Right atrium auricular region (tissue), 2 donors: ENCODE measurements at places on chromosomes 2 and 18.

GRCh38 chr2:146158072-146158674 lies 1638.3 kb upstream of the ZEB2 start:
- DNase-seq: no peak

DNA sequence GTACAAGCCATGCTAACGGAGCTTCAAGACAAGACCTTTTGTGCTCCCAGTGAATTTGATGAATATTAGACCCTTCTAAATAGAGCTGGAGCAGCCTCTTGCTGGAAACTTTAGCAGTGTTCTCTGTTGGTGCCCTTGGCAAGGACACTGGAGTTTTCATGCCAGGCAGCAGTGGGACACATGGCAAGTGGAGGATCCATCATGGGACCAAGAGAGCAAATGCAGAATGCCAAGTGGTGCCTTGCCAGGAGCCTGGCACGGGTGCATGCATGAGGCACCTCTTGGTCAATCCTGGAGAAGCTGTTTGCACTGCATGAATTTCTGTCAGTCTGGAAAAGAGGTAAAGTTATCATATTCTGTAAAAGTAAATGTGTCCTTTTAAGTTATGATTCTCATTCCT lies 59.1 kb downstream of the NETO1 start:
- no peak for DNase-seq

GRCh38 chr18:37539236-37539635 lies 26.4 kb downstream of the CELF4 start:
- no peak for DNase-seq

DNA sequence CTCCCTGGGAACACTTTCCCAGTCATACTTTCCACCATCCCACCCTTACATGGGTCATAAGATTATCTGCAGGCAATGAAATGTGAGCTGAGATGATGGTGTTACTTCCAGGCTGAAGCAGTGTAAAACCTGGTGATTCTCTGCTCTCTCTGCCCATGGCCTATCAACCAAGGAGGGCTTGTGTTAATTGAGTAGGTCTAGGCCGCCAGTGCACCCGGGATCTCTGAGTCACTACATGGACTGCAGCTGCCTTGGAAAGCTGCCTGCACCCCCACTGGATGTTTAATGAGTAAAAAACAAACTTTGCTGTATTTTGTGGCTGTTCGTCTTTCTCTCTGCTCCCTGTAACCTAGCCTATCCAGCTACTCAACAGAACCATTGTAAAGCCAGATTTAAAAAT lies 451.7 kb upstream of the SMIM21 start:
- DNase-seq: no peak

- DNase-seq: no peak
These were observed 295.2 kb downstream of the NCKAP5 start for GRCh38 chr2:133273031-133273430.

DNA sequence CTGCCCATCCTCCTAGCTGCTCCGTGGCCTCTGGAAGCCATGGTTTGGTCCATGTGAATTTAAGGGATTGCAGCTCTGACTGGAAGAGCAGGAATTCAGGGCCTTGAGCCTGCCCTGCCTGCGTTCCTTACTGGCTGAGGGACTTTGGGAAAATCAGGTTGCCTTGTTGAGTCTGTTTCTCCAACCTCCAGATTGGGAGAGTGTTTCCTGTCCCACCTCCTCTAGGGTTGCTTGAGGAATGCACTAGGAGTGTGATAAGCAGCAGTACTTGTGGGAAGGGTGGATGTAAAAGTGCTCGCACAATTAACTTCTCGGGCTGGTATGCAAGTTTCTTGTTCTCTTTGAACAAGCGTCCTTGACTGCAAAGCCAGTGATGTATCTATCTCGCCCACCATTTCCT lies 84.4 kb upstream of the YWHAQ start:
- DNase-seq: no peak

- DNase-seq: no peak
These were observed 189.8 kb upstream of the TCF4 start for GRCh38 chr18:55777666-55778304.

DNA sequence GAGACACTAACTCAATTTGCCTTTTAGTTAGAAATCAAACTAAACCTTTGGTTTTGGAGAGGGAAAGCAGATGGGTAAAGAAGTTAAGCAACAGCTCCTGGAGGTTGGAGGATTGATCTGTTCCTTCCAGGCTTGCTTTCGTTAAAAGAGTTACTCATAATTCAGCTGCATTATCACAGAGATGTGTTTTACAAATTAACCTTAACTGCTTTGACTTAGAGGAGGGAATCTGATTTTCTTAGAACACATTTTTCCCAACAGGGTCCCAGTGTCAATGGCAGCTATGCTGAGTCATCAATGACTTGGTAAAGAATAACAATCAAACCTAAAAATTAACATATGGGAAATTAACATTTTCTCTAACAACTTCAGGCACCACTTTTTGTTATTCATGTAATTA lies 113.4 kb downstream of the COPS8 start:
- DNase-seq: no peak

DNA sequence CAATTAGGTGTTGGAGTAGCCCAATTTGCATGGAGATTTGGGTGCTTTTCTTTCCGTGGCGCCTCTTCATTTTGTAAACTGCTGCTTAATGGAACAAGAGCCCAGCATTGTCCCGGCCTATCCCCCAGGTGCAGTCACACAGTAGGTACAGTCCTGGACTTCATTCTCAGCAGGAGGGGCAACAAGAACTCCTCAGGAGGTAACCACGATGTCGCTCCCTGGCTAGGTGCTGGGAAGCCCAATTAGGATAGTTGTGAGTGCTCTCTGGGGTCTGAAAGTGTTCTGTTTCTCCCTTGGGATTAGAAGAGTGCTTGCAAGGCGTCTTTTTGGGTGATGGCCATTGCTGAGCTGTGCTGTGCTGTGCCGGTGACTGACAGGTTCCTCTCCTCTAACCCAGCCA lies 53.8 kb downstream of the CABLES1 start:
- DNase-seq: no peak

DNA sequence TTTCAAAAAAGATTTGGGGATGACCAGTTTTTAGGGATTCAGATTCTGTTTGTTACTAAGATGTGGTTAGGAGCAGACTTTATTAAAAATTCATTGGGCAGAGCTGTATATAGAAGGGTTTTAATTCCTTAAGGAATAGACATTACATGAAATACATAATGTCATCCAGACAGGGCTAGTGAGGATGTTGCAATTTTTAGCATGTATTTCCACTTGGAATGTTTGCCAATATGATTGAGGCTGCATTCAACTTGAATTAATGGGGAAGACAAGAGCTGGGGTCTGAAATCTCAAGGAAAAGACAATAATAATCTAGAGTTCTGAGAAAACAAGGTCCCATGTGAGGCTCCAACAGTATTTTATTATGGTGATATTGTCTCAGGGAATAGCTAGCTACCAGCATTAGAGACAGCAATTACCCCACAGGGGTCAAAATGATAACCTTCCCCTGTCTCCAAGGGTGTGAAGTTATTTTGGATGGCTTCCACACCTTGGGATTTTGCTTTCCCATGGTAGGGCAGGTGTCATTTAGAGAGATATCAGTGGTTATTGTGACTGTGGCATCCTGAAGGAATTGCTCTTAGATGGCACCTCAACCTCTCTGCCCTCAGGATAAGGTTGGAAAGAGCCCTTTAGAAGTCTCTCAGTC lies 60.2 kb downstream of the VSNL1 start:
- no peak for DNase-seq

- DNase-seq: no peak
These were observed 95.9 kb upstream of the RMDN2 start for GRCh38 chr2:37829202-37829601.

- no peak for DNase-seq
These were observed 176.2 kb downstream of the RDH14 start for GRCh38 chr2:18384242-18384641.

GRCh38 chr2:232523682-232524597 lies 2.0 kb upstream of the CHRND start:
- no peak for DNase-seq

DNA sequence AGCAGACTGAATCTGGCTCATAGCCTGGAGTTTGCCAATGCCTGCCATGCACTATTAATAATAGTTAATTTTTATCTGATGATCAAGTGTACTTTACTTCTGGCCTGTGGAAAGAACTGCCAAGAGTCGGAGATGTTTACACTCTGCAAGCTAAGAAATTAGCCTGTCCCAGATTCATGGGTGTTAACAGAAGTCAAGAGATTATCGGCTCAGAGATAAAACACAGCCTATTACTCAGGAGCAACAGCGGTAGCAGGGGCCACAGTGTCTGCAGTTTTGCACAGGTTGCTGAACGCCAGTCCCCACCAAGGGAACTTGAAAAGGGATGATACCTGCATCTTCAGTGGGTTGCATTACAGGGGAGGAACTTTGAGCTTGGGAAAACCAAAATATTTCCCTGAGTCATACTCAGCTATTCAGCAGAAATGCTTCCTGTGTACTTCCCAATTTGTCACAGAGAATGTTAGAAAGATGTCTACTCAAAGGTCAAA lies 4.3 kb upstream of the ADI1 start:
- DNase-seq: no peak

GRCh38 chr2:83113953-83114352 lies 1345.1 kb downstream of the SUCLG1 start:
- no peak for DNase-seq

- DNase-seq: no peak
These were observed 42.4 kb downstream of the HK2 start for GRCh38 chr2:74876081-74876886.

DNA sequence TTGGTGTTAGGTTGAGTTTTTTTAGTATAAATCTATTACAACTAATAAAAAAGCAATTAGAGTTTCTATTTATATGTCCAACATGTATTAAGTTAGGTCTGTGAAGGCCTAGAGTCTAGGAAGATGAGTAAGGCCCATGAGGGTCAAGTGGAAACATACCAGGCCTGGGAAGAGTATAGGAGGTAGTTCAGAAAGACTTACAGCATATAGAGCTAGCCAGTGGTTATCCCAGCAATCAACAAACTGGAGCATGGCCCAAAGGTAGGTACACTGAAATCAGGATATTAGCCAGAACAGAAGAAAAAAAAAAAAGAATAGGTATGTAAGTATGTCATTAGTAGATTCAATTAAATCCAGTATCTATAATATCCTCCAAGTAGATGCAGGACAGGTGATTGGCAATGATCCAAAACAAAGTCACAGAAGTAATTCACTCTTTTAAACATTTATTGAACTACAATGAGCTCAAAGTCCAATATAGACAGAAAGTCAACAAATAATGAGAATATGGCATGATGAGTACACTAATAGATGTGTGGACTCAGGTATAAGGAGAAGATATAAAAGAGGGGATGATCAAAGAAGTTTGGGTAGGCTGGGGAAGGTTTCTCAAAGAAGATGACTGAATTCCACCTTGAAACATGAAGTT lies 70.3 kb downstream of the IKZF2 start:
- DNase-seq: no peak

DNA sequence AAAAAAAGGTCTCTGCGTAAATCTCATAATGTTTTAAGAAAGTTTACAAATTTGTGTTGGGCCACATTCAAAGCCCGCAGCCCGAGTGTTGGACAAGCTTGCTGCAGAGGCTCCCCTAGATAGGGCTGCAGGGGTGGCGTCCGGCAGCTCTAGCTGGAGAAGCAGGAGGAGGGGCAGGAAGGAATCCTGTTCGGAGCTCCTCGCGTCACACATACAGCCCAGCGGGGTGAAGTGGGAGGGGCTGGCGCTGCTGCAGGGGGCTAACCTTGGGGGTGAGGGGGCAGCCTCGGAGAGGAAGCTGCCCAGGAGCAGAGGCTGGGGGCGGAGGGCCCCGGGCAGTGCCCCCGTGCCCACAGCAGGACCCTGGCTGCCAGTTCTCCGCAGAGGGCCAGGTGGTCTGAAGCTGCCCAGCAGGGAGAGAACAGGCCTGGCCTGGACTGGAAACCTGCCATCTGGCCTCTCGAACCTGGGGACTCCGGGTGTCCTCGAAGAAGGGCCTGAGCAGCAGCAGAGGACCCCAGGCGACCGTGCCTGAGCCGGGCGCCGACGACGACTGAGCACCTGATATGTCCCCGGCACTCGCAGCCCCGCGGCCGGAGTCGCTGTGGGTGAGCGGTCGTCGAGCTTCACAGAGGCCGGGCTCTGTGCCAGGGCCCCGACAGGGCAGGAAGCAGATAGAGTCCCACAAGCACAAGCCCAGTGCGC lies 2.6 kb upstream of the GPR35 start:
- no peak for DNase-seq

DNA sequence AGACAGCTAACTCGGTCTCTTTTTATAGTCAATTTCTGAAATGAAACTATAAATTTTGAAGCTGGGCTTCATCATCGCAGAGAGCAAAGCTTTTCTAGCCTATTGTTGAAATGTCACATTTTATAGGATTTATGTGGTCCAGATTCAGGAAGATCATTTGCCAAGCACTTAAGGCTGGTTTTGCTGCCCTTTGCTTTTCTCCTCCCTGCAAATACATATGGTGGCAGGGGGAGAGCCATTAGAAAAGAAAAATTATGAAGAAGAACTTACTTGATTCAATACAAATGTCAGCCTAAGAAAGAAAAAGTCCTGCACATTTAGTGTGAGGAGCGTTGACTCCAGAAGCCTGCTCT lies 206.9 kb upstream of the NRP2 start:
- DNase-seq: no peak

GRCh38 chr2:9199716-9200632 lies 6.6 kb upstream of the ASAP2 start:
- peak; percentile 36 for DNase-seq
